ENCODE measurements at places on chromosomes 13 and 19.

DNA sequence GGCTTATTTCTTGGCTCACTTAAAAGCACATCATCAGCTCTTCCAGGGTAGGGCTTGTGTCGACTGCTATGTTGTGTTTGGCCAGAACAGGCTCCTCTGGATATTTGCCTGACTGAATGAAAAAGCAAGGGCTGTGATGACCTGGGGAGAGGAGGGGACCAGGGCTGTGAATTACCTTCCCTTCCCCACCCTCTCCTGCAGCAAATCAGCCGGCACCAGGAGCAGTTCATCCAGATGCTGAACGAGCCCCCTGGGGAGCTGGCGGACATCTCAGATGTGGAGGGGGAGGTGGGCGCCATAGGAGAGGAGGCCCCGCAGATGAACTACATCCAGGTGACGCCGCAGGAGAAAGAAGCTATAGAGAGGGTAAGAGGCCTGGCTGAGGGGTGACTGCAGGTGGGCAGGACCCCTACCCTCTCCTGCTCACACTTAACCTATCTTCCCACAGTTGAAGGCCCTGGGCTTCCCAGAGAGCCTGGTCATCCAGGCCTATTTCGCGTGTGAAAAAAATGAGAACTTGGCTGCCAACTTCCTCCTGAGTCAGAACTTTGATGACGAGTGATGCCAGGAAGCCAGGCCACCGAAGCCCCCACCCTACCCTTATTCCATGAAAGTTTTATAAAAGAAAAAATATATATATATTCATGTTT, 4.4 kb downstream of the GADD45GIP1 start:
- no peak for DNase-seq

DNA sequence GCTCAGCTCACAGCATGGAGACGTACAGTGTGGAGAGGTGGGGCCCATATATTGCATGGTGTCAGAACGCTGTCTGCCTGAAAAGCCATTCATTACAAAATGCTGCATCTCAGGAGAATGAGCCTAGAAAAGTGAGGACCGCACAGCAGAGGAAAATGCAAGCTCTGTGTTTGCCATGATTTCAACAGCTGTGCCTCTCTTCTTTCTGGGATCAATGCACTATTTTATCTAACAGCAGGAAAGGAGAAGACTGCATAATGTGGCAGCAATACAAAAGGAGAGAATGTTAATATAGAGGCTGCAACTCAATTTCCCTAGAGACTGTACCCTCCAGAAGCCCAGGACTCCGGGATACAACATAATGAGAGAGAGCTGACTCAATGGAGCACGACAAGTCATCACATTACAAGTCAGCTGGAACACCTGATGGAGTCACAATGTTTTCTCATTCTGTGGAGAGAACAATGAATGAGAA, 368.0 kb downstream of the FGF14 start:
- DNase-seq: no peak

DNA sequence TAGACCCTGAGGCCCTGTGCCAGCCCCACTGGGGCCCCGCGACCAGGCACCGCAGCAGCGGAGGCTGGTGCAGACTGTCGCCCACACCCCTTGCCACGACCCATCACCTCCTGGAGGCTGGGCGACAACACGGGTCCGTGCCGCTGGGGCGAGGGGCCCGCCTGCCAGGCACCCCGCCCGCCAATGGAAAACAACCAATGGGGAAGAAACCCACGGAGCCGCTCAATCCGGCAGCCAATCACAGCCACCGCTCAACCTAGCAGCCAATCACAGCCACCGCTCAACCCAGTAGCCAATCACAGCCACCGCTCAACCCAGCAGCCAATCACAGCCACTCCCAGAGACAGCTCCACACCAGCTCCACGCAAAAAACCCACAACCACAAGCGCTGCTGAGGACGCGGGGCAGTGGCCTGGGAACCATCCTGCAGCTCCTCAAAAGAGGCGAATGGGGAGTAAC, 29.7 kb downstream of the GPX4 start:
- peak; percentile 79 for DNase-seq

DNA sequence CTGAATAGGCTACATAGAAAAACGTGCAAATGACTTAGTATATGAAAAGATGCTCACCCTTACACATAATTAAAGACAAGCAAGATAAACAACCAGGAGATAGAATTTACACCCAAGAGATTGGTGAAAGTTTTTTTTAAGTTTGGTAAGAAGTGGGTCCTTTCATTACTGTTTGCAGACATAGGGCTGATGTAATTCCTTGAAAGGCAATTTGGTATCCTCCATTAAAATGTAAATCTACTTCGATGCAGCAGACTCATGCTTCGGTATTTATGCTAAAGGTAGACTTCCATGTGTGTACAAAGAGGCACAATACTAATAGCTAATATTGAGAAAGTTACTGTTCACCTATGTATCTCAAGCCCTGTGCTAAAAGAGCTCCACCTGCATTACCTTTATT, 33.5 kb downstream of the CNMD start:
- no peak for DNase-seq

- peak; percentile 17 for DNase-seq
These were observed 814 bp downstream of the NBEA start for GRCh38 chr13:34942732-34943435.

DNA sequence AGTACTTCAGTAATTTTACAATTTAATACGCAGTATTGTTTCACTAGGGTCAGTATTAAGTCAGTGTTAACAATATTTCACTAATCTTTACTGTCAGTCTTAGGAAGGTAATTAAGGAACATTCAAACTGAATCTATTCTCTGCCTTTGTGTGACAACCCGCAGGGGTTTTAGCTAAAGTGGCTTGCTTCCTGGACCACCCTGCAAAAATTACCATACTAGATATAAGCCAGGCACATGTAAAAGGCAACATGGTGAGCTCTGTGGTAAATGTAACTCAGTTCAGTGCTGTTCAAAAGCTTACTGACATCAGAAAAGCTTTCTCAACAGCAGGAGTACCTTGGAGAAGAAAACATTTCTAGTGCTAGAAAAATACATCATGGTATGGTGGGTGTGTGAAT, 116.7 kb downstream of the FREM2 start:
- DNase-seq: no peak

DNA sequence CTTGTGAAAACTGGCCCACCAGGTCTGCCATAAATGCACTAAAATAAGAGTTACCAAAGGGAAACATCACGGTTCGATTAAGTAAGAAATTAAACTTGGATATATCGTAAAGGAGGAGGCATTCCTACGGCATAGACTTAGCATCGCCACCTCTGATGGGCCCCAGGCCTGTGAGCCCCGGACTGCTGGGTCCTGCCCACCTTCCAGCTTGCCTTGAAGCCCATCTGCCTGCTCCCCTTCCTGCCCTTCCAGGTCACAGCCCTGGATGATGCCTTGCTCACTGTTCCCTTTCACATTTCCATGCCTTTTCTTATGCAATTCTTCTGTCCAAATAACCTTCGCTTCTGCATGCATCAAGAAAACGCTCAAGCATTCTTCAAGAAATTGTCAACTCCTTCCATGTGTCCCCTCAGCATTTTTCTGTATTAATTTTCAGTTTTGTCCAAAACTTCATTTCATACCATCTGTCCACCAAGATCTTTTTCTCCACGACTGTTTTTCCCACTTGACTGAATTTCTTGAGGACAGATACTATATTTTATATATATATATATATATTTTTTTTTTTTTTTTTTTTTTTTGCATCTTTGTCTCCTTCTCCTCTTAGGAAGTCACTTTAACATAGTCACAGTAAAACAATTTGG, 91.2 kb downstream of the DOCK9 start:
- no peak for DNase-seq

DNA sequence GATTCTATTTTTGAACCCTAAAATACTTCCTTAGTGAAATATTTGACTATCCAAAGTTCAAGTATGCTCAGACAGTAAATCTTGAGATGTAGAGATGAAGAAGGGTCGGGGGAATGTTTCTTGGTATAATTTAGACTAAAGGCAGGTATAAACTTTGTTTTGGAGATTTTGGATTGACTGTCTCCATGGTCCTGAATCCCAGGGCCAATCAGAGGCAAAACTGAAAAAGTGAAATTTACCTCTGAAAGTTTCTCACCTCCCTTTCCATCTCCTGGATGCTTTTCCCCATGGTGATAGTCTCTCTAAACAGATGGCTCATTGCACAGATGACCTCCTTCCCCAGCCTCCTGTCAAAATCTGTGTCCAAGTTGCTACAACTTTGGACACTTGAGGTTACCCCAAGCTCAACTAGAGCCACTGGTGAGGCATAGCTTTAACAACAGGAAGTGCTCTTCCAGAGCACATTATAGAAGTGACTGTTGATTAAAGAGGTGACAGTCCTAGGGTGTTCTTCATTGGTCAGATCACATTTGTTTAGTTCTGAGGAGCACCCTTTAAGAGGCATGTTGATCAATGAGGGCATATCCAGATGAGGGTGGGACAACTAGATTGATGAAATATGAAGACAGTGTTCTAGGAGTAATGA, 128.4 kb downstream of the AKAP11 start:
- no peak for DNase-seq

- no peak for DNase-seq
These were observed 168.5 kb upstream of the OBI1 start for GRCh38 chr13:78827471-78827870.

- DNase-seq: no peak
These were observed 21.3 kb downstream of the ZNF607 start for GRCh38 chr19:37698216-37698615.

GRCh38 chr13:99307648-99308339, 595 bp upstream of the GPR183 start:
- DNase-seq: peak; percentile 89

- no peak for DNase-seq
These were observed 103.0 kb downstream of the DNAJC15 start for GRCh38 chr13:43126420-43126819.

GRCh38 chr19:29092712-29093552, 120.0 kb downstream of the UQCRFS1 start:
- DNase-seq: no peak

DNA sequence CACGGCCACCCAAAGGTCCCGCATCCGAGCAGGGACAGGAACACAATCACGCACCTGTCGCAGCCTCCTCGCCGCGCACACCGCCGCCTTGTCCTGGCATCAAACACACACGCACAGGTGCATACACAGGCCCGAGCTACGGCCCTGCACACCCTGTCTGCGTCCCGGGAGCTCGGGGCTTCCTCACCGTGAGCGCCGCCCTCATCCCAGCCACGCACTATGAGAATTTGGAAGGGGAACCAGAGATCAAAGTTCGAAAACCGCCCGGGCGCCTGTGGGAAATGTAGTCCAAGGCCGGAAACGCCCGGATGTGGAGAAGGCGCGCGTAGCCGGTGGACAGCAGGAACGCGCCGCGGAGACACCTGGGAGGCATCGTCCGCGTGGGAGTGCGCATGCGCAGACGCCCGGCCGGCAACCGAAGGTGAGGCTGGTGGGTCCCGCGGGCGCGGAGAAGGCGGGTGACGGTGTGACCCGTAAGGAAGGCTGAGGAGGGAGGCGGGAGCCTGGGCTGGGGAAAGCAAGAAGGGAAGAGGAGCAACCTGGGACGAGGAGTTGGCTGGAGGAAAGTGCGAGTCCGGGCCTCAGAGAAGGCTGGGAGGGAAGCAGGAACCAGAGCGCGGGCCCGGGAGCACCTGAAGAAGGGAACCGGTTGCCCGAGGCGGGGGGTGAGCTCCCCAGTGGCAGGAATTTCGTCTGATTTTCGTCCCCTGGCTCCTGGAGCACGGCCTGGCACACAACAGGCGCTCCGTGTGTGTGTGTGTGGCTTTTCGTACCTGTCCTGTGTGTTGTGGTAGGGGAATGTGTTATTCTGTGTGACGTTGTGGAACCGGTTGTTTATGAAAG, at the start of gene ZNF567:
ZNF567 (plus strand) TSS at position 399 of the 843 bp plus-strand sequence. CDS start 7,256 bp downstream, outside the sequence.
- peak; percentile 98 for DNase-seq

- no peak for DNase-seq
These were observed 95.7 kb downstream of the ARHGEF7 start for GRCh38 chr13:111210544-111211469.

DNA sequence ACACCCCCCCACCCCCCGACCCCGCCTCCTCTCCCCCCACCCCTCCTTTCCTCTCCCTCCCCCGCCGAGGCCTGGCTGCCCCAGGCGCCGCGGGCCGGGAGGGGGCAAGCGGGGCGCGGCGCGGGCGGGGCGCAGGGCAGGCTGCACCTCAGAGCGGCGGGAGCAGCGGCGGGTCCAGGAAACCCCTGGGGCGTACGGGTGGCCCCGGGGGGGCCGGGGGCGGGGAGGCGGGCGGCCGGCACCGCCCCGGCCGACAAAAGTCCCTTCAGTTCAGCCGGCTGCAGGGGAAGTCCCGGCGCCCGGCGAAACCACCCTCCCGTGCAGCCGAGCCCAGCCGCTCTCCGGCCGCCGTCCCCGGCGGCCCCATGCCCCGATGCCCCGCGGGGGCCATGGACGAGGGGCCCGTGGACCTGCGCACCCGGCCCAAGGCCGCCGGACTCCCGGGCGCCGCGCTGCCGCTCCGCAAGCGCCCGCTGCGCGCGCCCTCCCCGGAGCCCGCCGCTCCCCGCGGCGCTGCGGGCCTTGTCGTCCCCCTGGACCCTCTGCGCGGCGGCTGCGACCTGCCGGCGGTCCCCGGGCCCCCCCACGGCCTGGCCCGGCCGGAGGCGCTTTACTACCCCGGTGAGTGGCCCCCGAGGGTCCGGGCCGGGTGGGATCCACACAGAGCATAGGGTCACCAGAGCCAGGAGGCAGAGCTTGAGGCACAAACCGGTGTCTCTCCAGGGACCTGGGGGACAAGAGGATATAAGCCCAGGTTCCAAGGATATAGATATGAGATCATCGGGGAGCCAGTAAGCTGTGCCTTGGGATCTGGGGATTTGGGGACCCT, at the start of gene BCL3:
BCL3 (plus strand) TSS at position 283 of the 829 bp plus-strand sequence; CDS start at position 366, 83 bp downstream.
- peak; percentile 87 for DNase-seq

- DNase-seq: no peak
These were observed 9.3 kb downstream of the RPS9 start for GRCh38 chr19:54209811-54210494.

Measured in activated naive CD4-positive, alpha-beta T cell treated with anti-CD3 and anti-CD28 coated beads for 36 hours (primary cell).